ENCODE measurements at places on chromosomes 12 and 14.
A peak's percentile ranks its signal among the peaks of the same experiment; 100 is the strongest.

- no peak for DNase-seq
Measured at GRCh38 chr12:116808113-116809105, 70.3 kb downstream of the RNFT2 start.

DNA sequence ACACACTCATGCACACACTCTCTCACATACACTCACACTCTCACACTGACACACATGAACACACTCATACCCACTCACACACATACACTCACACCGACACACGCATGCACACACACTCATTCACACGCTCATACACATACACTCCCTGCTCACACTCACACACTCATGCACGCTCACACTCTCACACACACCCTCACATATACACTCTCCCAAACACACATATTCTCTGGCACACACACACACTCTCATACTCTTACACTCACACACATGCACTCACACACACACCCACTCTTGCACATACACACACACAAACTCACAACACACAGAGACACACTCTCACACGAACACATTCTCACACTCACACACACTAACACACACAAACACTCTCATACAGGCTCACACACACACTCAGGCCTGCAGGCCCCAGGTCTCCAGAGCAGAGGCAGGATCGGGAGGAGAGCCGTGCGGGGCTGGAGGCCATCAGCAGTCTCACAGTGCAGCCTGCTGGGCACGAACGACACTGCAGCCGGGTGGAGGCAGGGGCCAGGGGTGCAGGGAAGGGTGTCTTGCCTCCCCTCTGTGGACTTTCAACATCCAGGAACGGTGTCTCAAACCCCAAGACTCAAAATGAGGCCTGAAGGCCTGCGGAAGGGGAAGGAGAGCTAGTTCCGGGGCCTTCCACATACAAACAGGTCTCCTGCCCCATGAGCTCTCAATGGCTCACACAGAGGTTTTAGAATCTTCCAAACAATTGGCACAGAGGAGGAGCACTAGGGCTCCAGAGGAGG is 148.7 kb downstream of the ANO2 start:
- peak; percentile 3 for DNase-seq

GRCh38 chr12:93880853-93881522 is 203.8 kb downstream of the CRADD start:
- no peak for DNase-seq

- peak; percentile 71 for DNase-seq
Measured at GRCh38 chr12:104166465-104166864, 28.5 kb upstream of the NFYB start.

DNA sequence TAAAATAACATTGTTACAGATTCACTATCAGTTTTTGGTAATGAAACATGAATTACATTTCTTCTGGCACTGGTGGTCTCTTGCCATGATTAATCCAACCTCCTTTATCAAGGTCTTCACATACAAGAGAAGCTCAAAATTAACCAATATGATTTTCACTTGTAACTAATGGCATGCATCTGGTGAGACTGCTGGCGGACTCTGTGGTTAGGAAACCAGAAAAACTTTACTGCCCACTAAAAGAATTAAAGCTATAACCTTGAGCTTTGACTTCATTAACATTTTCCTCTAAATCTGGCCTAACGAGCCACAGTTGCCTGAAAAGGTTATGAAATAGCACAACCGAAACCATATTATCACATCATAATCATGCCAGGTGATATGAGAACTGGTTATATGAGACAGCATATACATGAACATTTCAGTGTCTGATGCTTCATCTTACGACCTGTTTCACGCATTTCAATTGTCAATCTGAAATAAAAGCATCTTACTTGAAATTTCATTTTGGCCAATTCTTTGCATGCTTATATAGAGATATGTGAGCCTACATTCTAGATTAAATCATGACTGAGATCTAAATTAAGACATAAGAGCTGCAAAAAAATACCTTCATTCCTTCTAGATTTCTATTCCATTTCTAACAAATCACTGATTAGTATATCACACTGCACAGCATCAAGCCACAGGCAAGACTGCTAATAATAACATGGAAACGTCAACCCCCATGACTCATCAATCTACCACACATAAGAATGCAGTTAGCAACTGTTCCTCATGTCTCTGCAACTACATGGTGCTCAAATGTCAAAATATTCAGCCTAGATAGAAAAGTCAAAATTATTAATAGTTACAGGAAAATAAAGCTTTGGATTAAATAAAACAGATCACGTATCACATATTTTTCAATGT is 89.3 kb downstream of the OSBPL8 start:
- peak; percentile 85 for DNase-seq

DNA sequence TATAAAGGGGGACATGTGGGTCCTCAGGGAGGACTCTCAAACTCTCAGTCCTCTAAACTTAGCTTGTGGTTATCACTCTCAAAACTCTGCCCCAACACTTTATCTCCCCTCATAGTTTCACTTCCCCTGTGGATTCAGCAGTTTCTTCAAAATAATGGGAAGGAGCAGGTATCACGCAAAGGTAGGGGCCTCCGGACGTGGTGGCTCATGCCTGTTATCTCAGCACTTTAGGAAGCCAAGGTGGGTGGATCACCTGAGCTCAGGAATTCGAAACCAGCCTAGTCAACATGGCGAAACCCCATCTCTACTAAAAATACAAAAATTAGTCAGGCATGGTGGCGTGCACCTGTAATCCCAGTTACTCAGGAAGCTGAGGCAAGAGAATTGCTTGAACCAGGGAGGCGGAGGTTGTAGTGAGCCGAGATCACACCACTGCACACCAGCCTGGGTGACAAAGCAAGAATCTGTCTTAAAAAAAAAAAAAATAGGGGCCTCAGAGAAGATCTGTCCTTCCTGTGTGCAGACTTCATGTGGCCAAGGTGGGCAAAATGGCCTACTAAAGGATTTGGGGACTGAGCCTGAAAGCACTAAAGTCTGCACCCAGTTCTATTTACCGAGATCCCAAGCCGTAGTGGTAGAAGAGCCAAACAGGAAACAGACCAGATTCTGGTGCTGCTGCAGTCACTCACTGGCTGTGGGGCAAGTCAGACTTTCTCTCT is 6.4 kb downstream of the ITGB7 start:
- DNase-seq, result no peak

DNA sequence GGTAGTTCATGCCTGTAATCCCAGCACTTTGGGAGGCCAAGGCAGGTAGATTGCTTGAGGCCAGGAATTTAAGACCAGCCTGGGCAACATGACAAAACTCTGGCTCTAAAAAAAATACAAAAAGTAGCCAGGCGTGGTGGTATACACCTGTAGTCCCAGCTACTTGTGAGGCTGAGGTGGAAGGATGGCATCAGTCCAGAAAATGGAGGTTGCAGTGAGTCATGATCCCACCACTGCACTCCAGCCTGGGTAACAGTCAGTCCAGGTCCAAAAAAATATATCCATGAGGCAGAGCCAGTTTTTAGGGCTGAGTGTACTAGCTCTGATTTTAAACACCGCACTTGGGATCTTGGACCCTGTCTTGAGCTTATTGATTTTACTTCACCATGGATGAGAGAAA is 30.6 kb upstream of the FICD start:
- no peak for DNase-seq

DNA sequence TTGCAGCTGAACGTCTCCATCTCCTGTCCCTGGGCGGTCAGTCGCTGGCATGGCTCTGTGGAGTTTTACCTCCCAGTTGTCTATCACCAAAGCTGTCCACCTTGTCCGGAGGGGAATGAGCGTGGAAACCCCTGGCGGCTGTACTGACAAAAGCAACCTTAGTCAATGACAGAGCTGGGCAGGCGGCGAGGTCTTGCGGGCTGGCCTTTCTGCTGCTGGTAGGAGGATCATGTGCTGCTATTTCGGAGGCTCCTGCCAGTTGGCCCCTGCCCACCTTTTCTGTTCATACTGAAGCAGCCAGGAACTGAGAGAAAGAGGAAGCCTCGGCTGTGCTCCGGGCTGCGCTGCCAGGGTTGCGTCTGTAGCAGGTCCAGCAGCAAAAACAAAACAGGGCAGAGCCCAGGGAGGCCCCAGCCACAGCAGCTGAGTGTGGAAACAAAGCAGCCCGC is 57.7 kb downstream of the HMGA2 start:
- DNase-seq, result peak; percentile 90

DNA sequence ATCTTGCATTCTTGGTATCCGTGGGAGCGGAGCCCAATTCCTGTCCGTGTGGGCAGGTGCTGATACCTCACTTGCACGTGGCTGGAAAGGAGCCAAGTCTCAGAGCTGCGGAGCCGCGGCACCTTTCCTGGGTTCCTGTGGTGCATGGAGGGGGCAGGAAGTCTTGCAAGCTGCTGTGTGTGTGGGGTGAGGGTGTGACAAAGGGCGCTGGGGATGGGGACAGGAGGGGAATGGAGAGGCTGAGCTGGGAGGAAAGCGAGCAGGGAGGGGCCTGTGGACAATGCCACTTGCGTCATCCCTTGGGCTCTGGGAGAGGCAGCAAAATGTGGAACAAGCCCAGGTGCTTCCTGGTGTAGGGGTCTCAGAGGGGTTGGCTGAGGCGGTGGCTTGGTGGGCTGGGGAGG is 86.7 kb downstream of the CALM1 start:
- peak; percentile 3 for DNase-seq

DNA sequence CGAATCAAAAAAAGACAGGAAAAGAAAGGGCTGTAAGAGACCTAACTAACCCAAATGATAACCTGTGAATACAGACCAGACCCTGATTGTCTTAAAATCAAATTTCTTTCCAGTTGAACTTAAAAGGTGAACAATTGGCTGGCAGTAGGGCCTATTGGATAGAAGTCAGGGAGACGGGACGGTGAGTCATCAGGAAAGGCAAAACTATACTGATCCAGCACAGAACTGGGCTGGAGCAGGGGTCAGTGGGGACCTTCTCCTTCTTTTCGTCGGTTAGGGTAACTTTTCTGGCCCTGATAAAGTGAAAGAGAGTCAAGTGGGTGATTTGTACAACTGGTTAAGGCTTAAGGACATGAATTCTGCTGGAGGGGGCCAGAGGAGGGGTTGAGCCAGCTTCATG is 84.9 kb upstream of the OTX2 start:
- no peak for DNase-seq

DNA sequence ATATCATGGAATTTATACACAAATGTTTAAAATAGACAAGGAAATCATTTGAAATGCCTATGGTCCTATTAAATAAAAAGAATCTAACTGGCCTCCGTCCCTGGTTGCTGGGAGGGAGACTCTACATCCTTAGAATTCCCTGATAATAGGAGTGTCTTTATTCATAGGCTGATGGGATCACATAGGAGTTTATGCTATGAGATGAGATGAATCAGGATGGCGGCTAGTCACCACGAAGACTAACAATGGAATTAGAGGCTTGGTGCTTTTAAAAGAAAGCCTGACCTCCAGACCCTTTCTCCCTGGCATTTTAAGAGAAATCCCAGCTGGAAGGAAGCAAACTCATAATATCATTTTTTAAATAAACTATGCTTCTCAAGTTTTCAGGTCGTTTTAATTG is 69.7 kb downstream of the SEC23A start:
- no peak for DNase-seq

DNA sequence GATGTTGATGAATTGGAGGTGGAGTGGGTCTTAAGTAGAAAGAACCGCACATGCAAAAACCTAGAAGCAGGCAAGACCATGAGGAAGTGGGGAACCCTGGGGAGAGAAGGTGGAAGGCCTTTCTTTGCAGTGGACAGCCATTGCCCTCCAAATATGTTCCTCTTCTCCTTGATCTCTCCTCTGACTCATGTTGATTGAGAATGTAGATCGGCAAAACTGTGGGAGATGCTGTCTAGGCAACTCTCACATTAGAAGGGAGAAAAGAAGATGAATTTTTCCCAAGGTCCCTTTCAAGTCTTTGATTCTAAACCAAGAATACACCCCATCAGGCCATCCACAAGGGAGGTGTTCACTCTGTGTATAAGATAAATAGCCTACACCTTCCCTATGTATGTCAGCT is 257.5 kb downstream of the MSRB3 start:
- peak; percentile 26 for DNase-seq

DNA sequence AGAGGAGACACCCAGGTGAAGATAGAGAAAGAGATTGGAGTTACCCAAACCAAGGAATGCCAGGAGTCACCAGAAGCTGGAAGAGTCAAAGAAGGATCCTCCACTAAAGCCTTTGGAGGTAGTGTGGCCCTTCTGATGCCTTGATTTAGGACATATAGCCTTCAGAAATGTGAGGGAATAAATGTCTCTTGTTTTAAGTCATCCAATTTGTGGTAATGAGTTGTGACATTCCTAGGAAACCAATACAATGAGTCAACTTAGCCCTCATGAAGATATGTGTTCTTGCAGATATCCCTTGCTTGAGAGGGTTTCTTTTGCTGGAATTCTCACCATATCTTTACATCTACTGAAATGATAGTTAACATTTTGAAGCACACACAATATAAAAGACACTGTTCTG is 58.8 kb downstream of the CCER1 start:
- DNase-seq, result peak; percentile 62

- peak; percentile 48 for DNase-seq
Measured at GRCh38 chr14:85542623-85543022, 12.7 kb downstream of the FLRT2 start.

DNA sequence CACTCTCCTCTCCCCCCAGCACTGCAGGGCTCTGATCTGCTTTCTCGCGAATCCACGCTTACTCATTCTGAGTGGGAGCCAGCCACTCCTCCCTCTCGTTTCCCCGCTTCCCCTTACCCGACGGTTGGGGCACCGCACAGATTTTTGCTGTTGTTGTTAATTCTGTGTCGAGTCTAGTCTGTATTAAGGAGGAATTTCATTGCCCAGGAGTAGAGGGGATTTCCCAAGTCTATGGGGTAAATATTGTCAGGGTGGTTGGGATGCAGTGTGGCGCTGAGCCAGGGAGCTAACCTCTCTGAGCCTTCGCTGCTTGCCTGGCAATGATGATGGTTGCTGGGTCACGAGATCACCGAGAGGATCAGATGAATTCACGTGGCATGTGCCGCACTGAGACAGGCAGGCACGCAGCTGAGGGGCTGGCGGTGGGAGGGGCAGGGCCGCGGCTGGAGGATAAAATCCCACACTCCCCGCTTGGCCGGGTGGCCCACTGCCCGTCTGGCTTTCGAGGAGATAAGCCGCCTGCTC is 18.5 kb downstream of the NCOR2 start:
- peak; percentile 85 for DNase-seq

- DNase-seq, result no peak
Measured at GRCh38 chr14:51116682-51117081, 21.8 kb upstream of the TRIM9 start.

DNA sequence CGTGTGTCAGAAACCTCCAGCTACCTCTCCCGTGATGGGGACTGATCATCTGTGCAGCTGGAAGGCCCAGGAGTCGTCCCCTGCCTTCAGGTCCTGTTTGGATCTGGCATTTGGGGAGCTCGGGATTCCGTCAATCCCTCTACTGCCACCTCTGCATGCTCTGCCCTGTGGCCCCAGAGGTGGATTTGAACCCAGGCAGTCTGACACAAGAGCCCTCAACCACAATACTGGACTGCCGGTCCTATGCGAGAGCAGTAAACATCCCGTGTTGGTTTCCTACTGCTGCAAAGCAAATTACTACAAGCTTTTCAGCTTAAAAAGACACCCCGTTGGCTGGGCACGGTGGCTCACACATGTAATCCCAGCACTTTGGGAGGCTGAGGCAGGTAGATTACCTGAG is 121.9 kb upstream of the FKBP4 start:
- no peak for DNase-seq

DNA sequence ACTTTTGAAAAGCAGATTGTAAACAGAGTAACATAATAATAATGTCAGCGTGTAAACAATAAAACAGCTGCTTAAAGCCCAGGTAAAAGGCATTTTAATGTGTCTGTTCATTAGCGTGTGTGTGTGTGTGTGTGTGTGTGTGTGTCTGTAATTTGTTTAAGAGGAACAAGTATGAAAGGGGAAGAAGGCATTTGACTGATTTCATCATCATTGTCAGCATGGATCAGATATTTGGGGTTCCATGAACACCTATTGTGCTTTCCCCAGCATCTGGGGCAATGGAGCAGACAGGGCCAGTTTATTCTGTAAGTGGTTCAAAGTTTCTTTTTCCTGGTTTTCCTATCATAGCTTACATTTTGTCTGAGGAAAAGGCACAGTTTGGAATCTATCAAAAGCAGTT is 28.9 kb downstream of the SLC25A21 start:
- no peak for DNase-seq

Data from fibroblast of pulmonary artery (primary cell).